Progenitor cell of endocrine pancreas (in vitro differentiated cells): ENCODE measurements at places on chromosomes 16 and 17. TPM values are rescaled to one million over a fixed set of nuclear protein-coding genes. Genes with fewer than 3 reads are reported as not detected.

GRCh38 chr17:51802544-51802943, 356.0 kb downstream of the CA10 start:
- H3K4me1 ChIP-seq: peaks cover 8% of the 10 kb centered on the region
- no peaks in the 10 kb centered on the region for H3K36me3 ChIP-seq
- H3K4me3 ChIP-seq: no peak overlapping the region
- H3K27me3 ChIP-seq: peaks cover 11% of the 10 kb centered on the region
- no peak overlapping the region for H3K27ac ChIP-seq
- no peak for DNase-seq

DNA sequence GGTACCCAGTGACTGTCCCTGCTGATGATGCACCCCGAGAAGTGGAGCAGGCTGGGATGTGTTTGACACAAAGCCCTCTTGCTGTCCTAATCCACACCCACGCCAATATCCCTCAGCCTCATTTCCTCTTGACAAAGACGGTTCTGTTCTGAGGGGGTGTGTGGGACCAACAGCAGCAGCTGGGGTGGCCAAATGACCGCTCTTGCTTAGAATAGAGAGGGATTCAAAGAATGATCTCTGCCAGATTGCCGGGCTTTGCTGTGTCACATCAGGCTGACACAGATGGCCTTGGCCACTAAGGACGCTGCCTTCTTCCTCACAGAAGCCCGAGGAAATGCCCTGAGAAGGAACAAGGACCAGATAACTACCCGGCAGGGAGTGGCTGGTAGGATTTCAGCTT, 250.7 kb downstream of the NTN1 start:
- no peak overlapping the region for H3K27ac ChIP-seq
- H3K4me3 ChIP-seq: no peak overlapping the region
- no peaks in the 10 kb centered on the region for H3K36me3 ChIP-seq
- DNase-seq: no peak
- H3K4me1 ChIP-seq: no peaks in the 10 kb centered on the region

Gene ENPP7
- total RNA-seq: not detected in 2 replicates

Gene CBX8
- 21.7 and 23.1 TPM in 2 replicates for total RNA-seq
